ENCODE measurements at places on chromosomes 7 and 10. TPM values are rescaled to one million over a fixed set of nuclear protein-coding genes. Genes with fewer than 3 reads are reported as not detected.

Gene ODAD2
- total RNA-seq: 12.1 TPM

Gene SNCG
- total RNA-seq: 2.3 TPM

Gene SGPL1
- total RNA-seq: 57.4 TPM

Gene NANOS1
- 0.74 TPM for total RNA-seq

Gene AQP1
- total RNA-seq: 655 TPM

Gene TMEM209
- total RNA-seq: 22.2 TPM

Gene UCN3
- 0.28 TPM for total RNA-seq

Gene HABP2
- total RNA-seq: 1.3 TPM

Gene INSIG1
- 264 TPM for total RNA-seq

Gene METTL27
- 6.3 TPM for total RNA-seq

Gene NACAD
- 2.3 TPM for total RNA-seq

Gene LRRD1
- total RNA-seq: 0.63 TPM

Gene TSPAN14
- 164 TPM for total RNA-seq

Measured in lung (tissue), 17 donors.